GM12892 (cell line): ENCODE measurements at places on chromosomes 2 and 18.

DNA sequence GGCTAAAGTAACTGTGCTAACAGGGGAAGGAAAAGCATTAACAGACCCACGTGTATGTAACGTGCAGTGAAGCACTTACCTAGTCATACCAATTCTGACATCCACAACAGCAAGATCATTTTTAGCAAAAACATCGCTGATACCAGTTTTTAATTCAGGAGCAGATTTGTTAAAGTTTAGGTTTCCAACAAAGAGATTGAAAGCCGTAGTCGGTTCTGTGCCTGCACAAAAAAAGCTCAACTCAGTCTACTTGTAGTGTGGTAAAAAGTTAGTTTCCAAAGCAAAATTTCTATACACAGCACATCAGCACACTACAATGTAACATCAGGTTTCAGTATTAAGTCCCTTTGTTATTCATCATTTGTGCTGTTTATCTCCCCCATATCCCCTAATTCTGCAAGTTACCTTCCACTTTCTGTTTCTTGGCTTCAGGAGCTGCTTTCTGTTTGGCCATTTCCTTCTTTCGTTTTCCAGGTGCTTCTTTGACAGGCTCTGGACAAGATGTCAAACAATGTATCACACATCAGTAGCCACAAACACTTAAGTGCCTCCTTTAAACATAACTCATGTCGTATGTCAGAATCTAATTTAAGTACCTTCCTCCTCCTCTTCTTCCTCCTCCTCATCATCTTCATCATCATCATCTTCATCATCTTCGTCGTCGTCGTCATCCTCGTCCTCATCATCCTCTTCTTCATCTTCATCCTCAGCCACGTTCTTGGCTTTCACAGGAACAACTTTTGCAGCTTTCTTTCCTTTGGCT is 4.0 kb downstream of the NCL start:
- DNase-seq, result no peak

- DNase-seq, result no peak
Observed at GRCh38 chr2:219219784-219220532, 1.2 kb upstream of the ABCB6 start.

- no peak for DNase-seq
Observed at GRCh38 chr2:207142461-207142860, 23.3 kb downstream of the KLF7 start.

DNA sequence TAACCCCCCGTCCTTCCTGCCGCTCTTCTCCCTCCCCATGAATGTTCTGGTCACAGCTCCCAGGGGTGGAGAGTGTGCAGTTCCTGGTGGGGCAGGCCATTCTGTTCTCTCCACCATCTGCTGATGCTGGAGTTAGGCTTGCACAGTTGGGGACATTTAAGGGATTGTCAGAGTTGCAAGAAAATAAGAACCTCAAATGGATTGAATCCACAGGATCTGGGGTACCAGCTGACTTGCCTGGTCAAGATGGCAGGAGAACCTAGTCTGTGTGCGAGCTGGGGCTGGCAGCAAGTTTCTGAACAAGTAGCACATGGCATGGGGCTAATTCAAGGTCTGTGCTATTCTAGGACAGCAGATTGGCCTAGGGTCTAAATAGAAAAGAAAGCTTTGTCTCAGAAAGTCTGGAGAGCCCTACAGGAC is 60.8 kb upstream of the TXNDC2 start:
- DNase-seq, result no peak

DNA sequence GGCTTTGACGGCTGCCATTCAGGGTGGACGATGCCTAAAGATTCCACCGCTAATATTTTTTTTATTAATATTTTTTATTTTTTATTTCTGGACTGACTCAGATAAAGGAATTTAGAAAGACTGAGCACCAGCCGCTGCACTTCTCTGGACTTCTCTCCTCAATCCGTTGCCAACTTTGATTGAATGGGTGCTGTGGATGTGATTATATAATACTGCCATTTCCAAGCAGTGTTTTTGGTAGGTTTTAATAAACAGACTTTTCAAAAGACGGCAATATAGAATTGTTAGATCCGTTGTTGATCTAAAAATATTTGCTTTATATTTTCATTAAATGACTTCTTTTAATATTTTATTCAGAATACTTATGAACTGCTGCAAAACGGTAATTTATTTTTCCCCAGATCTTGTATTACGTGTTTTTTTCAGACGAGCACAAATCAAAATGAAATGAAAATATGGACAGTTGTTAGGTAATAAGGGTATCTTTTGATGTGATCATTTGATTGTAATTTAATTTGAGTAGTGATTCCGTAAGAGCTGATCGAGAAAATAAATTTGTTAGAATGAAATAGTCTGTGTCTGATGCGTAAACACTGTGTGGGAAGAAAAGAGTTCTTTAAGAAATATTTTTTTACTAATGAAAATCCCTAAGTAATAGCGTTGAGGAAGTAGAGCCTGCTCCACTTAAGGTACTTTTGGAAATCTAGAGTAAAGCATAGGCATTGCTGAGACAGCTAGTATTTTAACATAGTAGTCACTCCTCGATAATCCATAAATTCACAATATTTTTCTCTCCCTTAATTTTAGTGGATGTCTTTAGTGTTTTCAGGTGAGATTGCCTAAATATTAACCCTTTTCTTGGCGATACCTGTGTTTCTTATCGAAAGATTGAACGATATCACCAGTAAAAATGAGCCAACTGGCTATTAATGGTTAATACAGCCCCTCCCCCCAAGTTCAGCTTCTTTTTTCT is 4.4 kb downstream of the POU3F3 start:
- DNase-seq, result no peak

DNA sequence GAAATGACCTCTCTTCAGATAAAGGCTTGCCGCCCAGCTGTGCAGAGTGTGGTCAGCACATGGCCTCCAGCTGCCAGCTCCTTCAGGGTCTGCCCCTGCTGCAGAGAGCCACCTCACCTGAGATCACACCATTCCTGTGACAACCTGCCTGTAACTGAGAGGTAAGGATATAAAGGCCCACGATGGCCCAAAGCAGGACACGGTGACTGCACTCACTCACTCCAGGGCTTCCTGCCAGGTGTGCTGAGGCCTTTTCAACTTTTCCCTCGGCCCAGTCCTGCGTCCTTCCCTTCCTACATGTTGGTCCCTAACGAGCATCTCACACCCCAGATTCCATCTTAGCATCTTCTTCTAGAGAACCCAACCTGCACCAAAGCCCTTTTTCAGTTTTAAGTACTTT is 36.2 kb downstream of the ANKRD44 start:
- DNase-seq, result no peak

- DNase-seq, result no peak
Observed at GRCh38 chr18:30792051-30792450, 250.5 kb downstream of the DSC3 start.

GRCh38 chr18:62388855-62389760 is 64.0 kb downstream of the TNFRSF11A start:
- no peak for DNase-seq

GRCh38 chr2:135840601-135841000 is 3.6 kb upstream of the LCT start:
- no peak for DNase-seq

GRCh38 chr2:37887286-37887685 is 37.8 kb upstream of the RMDN2 start:
- DNase-seq, result no peak

GRCh38 chr2:97885841-97886240 is 109.9 kb downstream of the TMEM131 start:
- DNase-seq, result no peak

DNA sequence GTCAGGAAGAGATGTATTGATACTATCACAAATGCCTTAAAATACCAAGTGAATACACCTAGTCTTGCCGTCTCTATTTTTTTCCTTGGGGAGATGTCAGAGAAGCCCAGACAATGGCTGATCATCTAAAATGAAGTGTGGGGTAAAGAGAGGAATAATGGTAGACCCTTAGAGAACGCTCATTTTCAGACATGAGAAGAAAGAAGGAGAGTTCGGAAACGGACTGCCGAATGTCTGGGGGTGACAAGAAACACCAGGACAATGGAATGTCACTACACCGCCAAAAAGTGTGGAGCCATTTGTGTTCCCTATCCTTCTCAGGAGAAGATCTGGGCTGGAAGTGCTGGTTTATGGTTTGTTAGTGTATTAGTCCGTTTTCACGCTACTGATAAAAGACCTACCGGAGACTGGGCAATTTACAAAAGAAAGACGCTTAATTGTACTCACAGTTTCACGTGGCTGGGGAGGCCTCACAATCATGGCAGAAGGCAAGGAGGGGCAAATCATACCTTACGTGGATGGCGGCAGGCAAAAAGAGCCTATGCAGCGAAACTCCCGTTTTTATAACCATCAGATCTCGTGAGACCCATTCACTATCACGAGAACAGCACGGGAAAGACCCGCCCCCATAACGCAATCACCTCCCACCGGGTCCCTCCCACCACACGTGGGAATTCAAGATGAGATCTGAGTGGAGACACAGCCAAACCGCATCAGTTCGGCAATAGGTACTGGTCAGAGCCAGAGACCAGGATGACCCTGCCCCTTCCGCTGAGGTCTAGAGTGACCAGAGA is 743.7 kb downstream of the GALR1 start:
- no peak for DNase-seq

DNA sequence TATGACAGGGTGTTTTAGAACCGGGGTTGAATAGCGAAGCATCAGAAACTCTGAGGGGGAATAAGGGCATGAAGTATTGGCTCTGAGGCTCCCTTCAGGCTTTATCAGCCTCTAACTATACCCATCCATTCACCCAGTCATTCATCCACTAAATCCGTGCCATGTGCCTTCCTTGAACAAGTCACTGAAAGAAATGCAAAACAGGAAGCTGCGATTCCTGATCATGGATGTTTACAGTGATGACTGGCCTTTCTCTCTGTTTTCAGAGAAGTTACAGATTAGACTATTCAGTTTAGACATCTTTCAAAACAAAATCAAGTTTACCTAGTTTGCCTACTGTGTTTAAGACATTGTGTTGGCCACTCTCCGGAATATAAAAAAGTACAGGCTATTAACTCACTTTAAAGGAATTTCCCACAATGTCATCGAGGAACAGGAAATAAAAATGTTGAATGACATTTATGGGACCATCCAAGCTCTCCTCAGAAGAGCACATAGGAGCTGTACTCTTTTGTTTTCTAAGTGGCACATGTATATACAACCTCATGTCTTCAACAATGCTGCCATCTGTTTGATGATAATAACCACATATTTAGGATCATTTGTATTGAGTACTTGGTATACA is 43.8 kb upstream of the SLC14A1 start:
- DNase-seq, result no peak

DNA sequence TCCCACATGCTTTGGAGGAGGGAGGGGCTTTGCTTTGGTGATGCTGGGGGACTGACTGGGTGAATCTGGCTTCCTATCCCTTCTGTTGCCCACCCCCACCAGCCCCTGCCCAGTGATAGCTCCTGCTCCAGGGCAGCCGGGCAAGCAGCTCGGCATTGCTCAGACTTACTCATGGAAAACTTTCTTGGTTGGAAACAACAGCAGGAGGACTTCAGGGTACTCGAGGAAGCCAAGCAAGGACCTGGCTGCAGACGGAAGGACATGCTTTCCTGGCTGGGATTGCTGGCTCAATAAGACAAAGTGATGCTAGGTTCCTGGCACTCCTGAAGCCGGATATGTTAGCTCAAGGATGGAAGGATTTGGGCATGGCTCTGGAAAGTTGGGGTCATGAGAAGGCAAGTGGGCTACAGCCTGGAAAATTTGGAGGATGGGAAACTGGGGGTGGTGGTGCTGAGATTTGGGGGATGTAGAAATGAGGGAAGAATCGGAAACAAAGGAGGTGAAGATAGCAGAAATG is 3.1 kb downstream of the SPEG start:
- DNase-seq, result no peak

DNA sequence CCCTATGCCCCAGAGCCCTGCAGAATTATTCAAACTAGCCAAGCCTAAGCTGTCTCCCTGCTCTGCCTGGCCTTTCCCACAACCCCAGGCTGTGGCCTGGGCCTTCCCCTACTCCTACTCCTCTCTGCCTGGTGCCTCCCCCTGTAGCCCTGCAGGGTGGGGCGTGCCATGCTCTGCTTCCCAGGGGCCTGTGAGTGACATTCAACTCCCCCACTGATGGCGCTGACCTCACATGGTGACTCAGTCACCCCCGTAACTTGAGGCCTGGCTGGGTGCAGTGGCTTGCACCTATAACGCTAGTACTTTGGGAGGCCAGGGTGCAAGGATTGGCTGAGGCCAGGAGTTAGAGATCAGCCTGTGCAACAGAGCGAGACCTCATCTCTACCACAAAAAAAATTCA is 60.6 kb downstream of the KIF1A start:
- peak; percentile 53 for DNase-seq

DNA sequence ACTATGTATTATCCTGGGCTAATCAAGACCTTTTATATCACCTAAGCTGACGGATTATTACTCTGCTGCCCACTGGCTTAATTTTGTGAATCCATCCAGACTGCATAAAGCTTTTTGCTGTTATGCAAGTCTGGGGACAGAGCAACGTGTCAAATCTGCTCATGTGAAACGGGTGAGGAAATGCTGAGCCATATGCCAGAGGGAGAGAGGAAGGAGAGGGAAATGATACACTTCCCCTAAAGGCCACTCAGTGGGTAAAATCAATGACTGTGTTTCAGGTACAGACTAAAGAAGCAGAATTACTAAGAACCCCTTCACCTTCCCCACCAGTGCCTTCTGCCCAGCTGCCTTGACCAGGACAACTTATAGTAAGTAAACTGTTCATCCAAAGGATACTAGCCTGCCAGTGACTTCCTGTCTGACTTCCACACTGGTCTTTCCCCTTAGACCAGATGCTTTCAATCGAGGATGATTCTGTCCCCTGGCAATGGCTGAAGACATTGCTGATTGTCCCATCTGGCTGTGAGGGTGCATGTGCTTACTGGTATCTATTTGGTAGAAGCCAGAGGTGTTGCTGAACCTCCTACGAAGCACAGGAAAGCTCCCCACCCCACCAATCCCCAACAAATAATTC is 43.0 kb downstream of the STAT1 start:
- DNase-seq, result no peak

- DNase-seq, result no peak
Observed at GRCh38 chr2:215136669-215137328, 1.6 kb downstream of the ABCA12 start.

DNA sequence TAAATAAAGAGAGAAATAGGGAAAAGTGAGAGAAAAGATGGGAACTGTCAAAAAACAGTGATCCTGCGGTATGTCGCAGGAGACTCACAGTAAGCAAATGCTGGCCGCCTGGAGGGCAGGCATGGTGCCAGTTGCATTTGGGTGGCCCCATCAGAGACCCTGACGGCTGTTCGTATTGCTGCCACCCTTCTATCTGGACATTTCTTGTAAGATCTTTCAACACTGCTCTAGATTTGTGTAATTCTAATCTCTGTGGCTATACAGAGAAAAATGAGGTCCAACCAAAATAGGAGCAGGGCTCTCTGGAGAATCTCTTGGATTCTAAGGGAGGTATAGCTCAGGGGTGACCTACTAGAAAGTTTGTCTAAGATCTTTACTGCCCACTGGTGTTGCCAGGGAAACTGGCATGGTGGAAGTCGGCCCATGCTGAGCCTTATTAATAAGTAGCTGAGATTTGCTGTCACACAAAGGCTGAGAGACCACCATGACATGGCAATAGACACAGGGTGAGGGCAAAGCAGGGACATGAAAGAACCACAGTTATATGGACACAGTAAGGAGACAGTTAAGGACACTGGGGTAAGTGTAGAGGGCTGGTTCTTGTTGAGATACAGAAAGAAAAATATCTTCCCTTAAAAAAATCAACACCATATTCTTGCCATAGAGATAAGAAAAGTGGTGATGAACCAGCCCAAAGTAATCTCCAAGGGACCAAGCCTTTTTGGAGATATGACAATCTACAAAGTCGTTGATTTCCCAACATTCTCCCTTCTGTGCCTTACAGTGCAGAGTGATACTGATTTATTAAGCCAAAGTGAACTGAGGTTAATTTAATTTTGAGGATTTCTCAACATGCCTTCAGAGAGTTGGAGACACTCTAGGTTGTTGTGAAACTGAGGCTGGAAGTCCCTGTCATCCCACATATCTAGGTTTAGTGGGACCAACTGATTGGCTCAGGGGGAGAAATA is 26.4 kb upstream of the FZD7 start:
- no peak for DNase-seq
